ENCODE measurements at places on chromosomes 13 and 19.

DNA sequence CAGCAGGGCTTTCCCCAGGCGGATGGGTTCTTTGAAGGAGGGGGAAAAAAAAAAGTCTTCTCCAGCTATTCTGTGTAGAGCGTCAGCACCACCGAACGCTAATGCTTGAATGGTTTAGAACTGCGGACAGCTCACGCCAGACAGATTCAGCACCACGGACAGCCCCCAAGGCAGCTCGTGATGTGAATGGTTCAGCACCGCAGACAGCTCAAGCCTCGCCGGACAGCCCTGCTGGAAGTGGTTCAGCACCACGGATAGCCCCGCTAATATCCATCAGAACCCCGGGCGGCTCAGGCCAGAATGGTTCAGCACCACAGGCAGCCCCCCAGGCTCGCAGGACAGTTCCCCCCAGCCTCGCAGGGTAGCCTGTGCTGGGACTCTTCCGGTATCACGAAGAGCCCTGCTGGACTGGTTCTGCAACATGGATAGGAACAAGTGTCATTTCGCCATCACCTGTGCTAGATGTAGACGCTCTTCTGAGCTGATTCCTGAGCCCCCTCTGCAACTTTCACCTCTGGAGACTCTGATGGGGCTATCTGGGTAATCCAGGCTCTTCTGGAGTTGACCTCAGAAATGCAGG, 4.9 kb upstream of the SMIM17 start:
- peak; percentile 11 for DNase-seq

DNA sequence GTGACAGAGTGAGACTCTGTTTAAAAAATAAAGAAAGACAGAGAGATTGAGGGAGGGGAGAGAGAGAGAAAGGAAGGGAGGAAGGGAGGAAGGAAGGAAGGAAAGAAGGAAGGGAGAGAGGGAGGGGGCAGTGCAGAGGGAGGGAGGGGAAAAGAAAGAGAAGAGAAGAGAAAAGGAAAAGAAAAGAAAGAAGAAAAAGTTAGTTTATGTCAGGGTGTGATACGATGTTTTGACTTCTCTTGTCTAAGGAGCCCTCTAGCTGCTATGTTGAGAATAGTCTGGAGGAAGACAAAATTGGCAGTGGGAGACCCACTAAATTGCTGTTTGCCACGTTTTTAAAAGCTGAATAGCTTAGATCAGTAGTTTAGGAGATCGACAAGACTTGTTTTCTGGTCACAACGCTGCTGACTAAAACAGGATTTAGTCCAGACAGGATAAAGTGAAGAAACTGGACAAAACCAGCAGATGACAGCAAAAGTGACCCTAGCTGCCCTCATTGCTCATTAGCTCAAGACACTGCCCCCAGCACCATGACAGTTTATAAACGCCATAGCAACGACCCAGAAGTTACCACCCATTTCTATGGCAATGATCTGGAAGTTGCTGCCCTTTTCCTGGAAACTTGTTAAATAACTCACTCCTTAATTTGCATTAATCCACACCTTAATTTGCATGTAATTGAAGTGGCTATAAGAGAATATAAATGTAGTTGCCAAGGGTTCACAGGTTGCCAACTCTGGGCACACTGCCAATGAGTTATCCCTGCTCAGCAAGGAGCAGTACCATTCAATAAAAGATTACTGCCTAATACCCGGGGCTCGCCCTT, 11.1 kb downstream of the TEX101 start:
- DNase-seq, result peak; percentile 35

GRCh38 chr13:40619479-40619814, 47.0 kb downstream of the FOXO1 start:
- no peak for DNase-seq

- DNase-seq, result no peak
Observed at GRCh38 chr13:109691689-109692088, 94.7 kb downstream of the IRS2 start.

DNA sequence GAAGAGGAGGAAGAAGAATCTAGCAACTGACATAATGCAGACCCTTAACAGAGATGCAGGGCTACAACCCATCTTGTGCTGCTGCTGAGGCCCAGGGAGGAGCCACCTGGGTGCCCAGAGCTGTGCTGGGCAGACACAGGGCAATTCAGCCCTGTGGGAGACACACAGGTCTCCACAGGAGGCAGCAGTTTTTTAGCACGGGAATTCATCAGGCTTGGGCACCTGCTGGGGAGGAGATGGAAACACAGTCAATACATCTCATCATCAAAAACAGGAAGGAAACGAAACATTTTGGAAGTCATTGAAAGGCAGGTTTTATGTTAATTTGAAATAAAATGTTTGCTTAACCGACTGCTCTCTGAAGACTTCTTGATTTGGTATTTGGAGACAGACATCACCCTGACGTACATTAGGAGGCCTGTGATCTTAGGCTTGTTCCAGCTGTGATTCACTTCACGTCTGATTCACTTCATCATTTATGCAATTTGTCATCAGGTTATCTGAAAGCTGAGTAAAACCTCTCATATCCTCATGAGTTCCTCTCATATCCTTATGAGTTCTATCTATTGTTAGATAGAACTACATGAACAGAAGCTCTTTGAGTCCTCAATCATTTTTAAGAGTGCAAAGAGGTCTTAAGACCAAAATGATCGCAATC, 77.4 kb downstream of the CYSLTR2 start:
- DNase-seq, result peak; percentile 81

- no peak for DNase-seq
Observed at GRCh38 chr19:8034178-8034525, 18.4 kb upstream of the CCL25 start.

GRCh38 chr13:109387471-109387870, 398.9 kb downstream of the IRS2 start:
- DNase-seq, result no peak

GRCh38 chr13:95140502-95140901, 160.7 kb downstream of the ABCC4 start:
- no peak for DNase-seq

- DNase-seq, result no peak
Observed at GRCh38 chr19:36196249-36196648, 18.2 kb downstream of the ZNF565 start.

DNA sequence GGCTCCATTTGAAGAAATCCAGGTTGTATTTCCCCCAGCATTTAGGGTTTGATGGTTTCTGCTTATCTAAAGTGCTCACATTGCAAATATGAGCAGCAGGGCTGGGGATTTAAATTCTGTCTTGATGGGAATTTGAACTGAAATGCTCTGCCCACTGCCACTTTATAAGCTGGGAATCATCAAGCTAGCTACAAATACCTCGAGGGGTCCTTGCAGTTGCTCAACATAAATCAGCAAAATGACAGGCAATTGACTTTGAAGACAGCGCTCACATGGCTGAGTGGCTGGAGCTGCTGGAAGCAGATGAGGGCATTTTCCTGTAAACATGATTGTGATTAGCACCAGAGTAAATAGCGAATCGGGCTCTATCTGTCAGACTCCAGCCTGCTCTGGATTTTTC, 39.4 kb upstream of the MEDAG start:
- no peak for DNase-seq

GRCh38 chr13:114229506-114229905, 5.2 kb upstream of the CDC16 start:
- DNase-seq, result no peak

GRCh38 chr13:21324803-21325202, 134.3 kb downstream of the ZDHHC20 start:
- no peak for DNase-seq

DNA sequence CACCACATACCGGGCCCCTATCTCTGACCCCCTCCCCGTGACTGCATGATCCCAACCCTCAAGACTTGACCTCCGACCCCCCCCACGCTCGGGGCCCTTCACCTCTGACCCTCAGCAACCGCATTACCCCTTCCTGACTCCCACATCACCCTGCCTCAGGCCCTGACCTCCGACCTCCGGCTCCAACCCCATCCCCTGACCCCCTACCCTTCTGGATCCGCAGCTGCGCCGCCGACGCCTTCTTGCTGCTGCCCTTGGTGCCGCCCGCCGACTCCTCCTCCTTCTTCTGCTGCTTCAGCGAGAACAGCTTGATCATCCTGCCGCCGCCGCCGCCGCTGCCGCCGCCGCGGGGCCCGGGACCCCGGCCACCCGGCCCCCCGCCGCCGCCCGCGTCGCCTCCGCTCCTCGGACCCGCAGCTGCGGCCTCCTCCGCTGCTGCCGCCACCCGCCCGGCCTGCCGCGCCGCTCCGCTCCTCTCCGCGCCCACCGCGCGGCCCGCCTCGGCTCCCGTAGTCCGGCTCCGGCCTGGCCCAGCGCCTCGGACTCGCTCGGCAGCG, at the start of gene UBE2M:
TSS of gene UBE2M (minus strand) at position 546 of the 557 bp plus-strand sequence. CDS start at position 316, 230 bp downstream.
- peak; percentile 28 for DNase-seq

DNA sequence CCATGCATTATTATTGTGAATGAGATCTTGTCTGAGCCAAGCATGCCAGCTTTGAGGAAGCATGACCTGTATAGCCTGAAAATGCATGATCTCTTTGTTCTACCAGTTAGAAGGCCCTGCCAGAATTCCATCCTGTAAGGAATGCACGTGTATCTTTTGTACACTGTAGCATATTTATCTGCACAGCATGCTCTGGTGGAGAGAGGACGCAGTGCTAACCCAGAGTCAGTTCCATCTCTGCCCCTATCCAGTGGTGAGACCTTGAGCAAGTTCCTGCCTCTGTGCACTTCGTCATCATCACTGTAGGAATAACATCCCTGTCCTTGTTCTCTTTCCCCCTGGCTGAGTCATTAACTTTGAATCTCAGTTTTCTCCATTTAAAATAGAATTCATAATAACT, 233.8 kb downstream of the SLC7A1 start:
- DNase-seq, result no peak

DNA sequence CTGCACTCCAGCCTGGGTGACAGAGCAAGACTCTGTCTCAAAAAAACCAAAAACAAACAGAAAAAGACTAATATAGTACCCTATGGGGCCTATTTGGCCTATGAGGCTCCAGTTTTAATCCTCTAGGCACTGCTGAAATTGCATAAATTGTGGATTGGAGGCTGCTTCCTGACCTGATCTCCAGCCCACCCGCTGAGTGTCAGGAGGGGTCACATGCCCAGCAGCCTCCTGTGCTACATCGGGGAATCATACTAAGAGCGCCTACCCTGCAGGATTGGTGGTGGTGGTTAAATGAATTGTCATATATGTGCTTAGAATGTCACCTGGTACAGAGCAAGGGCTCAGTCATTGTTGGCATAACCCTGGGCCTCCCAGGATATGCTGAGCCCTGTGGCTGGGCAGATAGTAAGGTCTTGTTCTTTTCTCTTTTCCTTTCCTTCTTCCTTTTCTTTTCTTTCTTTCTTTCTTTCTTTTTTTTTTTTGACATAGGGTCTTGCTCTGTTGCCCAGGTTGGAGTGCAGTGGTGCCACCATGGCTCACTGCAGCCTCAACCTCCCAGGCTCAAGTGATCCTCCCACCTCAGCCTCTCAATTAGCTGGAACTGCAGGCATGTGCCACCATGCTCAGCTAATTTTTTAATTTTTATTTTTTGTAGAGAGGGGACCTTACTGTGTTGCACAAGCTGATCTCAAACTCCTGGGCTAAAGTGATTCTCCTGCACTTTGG, 31.3 kb downstream of the LTBP4 start:
- DNase-seq, result no peak

DNA sequence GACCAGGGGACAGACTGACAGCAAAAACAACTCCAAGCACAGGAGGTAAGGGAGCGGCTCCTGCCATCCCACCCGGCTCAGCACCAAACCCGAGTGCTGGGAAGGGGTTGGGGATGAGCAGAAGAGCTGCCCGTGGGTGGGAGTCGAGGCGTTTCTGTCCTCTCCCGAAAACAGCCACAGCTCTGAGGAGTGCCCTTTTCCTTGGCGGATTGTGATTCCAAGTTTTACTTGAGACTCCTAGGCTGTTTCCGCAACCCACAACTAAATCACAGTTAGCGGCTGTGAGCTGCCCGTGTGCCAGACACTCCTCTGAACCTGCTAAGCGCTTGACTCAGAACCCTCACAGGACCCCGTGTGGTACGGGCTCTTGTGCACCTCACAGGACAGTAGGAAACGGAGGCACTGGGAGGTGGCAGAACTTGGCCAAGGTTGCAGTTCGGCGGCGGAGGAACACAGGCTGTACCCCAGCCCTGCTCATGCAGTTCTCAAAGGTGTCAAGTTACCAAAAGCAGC, 21.4 kb downstream of the CFAP97D2 start:
- DNase-seq, result no peak

DNA sequence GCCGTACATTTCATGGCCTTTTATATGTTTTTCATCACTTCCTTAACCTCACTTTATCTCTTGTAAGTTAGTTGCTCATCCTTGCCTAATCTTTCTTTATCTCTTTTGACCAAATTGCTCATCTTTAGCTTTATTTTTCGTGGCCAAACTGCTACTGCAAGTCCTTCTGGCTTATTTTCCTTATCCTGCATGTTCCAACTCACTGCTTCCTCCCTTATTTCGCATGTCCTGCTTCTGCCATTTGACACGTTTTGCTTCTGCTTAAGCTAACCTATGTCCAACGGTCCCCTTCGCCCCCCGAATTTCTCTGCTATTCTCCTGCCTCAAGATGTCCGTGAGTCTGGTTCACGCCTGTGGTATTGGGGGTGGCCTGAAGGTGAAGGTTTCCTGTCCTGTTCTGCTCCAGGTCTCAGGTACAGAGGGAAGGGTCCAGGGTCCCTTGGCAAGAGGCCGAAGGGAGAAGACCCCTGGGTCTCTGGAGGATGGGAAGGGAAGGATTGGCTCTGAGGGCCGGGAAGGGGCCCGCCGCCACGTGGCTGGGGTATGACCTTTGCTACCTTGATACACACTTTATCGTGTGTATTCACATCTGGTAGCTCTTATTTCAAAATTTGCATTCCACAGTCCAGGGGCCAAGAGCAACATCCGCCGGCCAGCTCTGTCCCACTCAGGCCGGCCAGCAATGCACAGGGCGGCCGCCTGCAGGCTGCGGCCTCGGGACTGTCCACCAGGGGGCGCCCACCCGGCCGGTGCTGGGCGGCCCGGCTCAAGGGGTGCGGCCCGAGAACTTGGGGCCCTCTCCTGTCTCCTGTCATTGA, 2.9 kb upstream of the C19orf85 start:
- DNase-seq, result peak; percentile 68

- no peak for DNase-seq
Observed at GRCh38 chr19:8233370-8233769, 24.2 kb downstream of the CERS4 start.

DNA sequence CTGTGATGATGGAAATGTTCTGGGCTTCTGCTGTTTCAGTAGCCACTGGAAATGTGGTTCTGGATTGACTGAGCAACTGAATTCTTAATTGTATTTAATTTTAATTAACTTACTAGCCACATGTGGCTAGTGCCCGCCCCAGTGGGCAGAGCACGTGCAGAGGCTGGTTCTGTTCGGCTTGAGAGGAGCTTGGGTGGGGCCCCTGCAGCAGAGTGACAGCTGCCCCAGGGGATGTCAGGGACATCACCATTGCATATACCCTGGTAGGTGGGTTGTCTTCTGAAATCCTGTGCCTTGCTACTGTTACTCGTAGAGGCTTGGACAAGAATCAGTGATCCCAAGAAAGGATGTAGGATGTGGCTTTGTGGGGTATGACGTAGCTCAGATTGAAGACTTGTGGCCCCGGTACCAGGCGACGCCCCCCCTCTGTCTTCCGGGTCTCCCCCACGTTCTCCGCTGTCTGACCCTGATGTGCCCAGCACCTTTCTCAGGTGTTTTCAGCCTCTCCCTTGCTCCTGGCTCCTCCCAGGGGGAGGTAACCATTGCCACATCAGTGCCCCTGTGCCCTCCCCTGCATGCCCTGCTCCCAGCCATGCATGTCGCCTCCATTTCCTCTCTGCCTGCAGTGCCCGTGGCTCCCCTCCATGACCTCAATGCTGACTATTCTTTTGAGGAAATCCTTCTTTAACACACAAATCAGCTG, 102.6 kb upstream of the RNF113B start:
- DNase-seq, result no peak

Measured in HCEC 1CT (cell line).